ENCODE measurements at places on chromosomes 13 and 19. TPM values are rescaled to one million over a fixed set of nuclear protein-coding genes. Genes with fewer than 3 reads are reported as not detected.

DNA sequence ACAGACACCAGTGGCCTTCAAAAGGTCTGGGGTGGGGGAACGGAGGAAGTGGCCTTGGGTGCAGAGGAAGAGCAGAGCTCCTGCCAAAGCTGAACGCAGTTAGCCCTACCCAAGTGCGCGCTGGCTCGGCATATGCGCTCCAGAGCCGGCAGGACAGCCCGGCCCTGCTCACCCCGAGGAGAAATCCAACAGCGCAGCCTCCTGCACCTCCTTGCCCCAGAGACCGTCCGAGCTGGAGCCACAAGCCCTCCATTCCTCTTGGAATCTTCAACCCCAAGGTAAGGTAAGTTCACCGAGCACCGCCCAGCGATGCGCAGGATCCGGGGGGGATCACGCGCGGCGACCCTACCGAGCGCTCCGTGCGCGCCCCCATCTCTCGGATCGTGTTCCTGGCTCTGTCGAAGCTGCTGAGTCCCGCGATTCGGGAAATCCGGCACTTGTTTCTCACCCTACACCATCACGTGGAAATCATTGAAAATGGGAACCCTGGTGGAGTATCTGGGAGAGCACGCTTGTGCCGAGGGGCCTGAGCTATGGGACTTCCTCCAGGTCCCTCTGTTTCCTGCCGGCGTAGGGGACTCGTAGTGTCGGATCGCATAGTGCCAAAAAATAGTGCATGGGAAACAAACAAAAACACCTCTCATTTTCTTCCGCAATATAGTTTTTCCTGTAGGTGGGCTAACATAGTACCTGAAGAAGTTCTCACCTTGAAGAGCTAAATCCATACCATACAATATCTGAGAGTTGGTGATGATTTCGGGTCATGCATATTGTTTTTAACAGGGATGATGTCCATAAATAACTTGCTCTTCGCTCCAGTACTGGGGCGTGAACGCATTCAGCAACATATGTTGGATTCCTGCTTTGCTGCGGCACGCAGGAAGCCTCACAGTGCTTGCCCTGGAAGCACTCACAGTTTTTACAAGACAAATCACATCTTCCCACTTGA is 9.3 kb downstream of the PDX1 start:
- ATAC-seq = no peak

DNA sequence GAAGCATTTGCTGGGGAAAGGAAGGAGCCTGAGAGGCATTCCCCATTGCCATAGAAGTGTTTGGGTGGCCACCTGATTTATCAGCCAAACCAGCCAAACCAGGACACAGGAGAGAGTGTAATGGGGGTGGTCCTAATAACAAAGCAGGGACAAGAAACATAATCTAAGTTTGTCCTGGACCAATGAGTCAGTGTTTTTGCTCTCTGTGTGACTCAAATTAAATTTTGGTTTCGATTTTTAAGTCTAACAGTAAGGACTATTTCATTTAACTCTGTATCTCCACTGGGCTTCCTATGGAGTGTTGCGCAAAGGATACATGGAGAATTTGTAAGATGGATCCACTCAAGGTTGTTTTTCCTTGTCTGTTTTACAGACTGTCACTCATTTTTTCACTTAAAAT is 19.5 kb upstream of the TRPC4 start:
- no peak for ATAC-seq

DNA sequence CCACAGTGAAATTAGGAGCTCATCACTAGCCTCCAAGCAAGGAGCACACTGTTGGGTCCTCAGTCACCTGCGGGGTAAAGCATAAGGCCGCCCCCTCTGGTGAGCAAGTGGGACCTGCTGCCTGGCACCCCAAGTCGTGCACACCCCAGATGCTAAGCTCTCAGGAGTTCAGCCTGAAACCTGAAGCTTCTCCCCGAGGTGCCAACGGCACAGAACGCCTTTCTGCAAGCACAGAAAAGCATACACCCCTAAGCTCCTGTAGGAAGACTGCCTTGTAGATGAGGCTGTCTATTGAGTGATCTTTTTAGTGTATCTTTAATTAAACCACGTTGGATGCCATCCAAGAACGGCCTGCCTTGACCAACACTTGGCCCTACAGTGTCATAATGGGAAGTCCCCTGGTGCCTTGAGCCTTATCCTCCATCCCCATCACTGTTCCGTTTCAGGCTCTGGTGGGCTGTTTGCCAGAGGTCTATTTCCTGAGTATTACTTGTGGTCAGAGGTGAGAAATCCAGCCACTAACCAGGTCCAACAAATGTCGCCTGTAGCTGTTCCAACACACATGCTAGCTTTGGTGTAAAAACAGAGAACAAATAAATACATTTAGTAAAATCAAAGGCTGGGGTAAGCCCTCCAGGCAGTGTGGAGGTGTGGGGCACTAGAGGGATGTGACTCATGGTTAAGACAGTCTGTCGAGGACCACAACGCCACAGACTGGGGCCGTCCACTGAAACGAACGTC is 44.8 kb downstream of the C13orf42 start:
- no peak for ATAC-seq

- no peak for ATAC-seq
Observed at GRCh38 chr13:46968450-46968849, 71.6 kb upstream of the HTR2A start.

DNA sequence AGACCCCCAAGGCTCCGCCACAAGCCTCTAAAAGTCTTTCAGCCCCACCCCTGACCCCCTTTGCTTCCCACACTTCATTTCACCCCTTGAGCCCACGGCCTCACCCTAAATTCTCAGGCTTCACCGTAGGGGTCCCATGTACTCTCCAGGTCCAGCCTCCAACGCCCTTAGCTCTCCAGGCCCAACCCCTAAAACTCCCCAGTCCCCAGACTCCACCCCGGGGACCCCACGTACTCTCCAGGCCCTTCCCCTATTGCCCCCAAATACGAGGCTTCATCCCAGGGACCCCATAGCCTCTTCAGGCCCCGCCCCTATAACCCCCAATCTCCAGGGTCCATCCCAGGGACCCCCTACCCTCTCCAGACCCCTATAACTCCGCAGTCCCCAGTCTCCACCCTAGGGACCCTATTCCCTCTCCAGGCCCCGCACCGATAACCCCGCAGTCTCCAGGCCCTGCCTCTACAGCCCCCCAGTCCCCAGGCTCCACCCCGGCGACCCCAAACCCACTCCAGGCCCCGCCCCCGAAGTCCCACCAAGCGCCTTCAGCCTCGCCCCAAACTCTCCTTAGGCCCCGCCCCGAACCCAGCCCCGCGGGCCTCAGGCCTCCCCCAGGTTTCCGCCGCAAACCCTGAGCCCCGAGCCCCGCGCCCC is 619 bp downstream of the MED16 start:
- ATAC-seq = no peak

GRCh38 chr13:61857198-61857597 is 441.5 kb upstream of the PCDH20 start:
- ATAC-seq = no peak

- ATAC-seq = no peak
Observed at GRCh38 chr19:8518536-8518935, 4.6 kb upstream of the ZNF414 start.

- ATAC-seq = peak; percentile 65
Observed at GRCh38 chr13:52809310-52809769, 39.1 kb downstream of the PCDH8 start.

- ATAC-seq = no peak
Observed at GRCh38 chr19:31678421-31678820, 329.2 kb upstream of the TSHZ3 start.

- ATAC-seq = peak; percentile 90
Observed at GRCh38 chr19:58154679-58155648, 4.4 kb upstream of the ZNF329 start.

- ATAC-seq = no peak
Observed at GRCh38 chr13:106680796-106681472, 113.0 kb upstream of the ARGLU1 start.

- no peak for ATAC-seq
Observed at GRCh38 chr13:93377196-93377595, 150.6 kb downstream of the GPC6 start.

GRCh38 chr19:50051964-50052363 is 26.2 kb downstream of the ZNF473 start:
- no peak for ATAC-seq

GRCh38 chr19:51207747-51208146 is 17.1 kb upstream of the CD33 start:
- no peak for ATAC-seq

DNA sequence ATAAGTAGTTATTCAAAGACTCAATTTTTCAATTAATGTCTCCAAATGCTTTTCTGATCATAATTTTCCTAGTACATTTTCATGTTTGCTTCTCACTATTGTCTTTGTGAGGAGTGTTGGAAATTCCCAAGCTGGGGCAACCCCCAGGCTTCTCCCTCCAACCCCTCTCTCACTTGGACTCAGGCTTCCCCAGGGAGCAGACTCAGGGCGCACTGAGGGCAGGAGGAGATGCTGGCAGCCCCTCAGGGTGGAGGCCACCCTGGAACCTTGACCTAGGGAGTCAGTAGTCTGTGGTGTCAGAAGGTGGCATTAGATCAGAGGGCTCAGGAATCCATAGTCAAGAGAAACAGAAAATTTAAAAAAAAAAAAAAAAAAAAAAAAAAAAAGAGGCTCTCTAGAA is 86.5 kb upstream of the IRS2 start:
- no peak for ATAC-seq

DNA sequence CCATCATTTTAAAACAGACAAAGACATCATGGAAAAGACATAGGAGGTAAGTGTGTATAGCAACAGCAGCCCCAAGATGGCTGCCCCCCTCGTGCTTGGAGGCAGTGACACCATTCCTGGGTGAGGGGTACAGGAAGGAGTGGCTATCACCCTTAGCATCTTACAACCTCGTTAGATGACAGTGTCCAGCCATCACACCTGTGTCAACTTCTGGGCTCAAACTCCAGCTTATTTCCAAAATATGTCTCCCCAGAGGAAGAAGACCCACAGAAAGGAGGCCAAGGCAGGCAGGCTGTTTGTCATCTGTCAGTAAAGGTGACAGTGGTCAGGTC is 27.5 kb downstream of the EPS15L1 start:
- no peak for ATAC-seq

Gene KIR2DL1
- total RNA-seq = not detected

Gene ZNF420
- total RNA-seq = 9.0 TPM

Gene SKA3
- total RNA-seq = 29.5 TPM

Gene COX7A1
- total RNA-seq = not detected

Gene ZNF490
- total RNA-seq = 11.1 TPM

Gene MIR17HG
- 22.0 TPM for total RNA-seq

Gene RNF17
- total RNA-seq = 1.5 TPM

Gene ZNF560
- total RNA-seq = 0.35 TPM

Gene ZNF382
- total RNA-seq = 12.3 TPM

Gene RPL18
- total RNA-seq = 1,785 TPM

Gene ZNF20
- 1.7 TPM for total RNA-seq

Gene ZNF723
- not detected for total RNA-seq

Gene ZNF835
- total RNA-seq = 2.5 TPM

Gene PTGER1
- not detected for total RNA-seq

Gene SIGLEC8
- total RNA-seq = not detected
